Stimulated activated CD4-positive, alpha-beta T cell treated with anti-CD3 and anti-CD28 coated beads, Interleukin-2, amount 100 ng/mL, for 4 hours (primary cell): ENCODE measurements at places on chromosomes 16 and 17.
A peak's percentile ranks its signal among the peaks of the same experiment; 100 is the strongest.

- no peak for DNase-seq
These were observed 30.6 kb upstream of the KRT17 start for GRCh38 chr17:41654678-41655607.

- DNase-seq, result no peak
These were observed 142.5 kb downstream of the PARN start for GRCh38 chr16:14487579-14487978.

GRCh38 chr16:12188935-12189249 lies 212.4 kb downstream of the SNX29 start:
- DNase-seq, result no peak

GRCh38 chr16:4572715-4573114 lies 16.6 kb downstream of the C16orf96 start:
- no peak for DNase-seq

DNA sequence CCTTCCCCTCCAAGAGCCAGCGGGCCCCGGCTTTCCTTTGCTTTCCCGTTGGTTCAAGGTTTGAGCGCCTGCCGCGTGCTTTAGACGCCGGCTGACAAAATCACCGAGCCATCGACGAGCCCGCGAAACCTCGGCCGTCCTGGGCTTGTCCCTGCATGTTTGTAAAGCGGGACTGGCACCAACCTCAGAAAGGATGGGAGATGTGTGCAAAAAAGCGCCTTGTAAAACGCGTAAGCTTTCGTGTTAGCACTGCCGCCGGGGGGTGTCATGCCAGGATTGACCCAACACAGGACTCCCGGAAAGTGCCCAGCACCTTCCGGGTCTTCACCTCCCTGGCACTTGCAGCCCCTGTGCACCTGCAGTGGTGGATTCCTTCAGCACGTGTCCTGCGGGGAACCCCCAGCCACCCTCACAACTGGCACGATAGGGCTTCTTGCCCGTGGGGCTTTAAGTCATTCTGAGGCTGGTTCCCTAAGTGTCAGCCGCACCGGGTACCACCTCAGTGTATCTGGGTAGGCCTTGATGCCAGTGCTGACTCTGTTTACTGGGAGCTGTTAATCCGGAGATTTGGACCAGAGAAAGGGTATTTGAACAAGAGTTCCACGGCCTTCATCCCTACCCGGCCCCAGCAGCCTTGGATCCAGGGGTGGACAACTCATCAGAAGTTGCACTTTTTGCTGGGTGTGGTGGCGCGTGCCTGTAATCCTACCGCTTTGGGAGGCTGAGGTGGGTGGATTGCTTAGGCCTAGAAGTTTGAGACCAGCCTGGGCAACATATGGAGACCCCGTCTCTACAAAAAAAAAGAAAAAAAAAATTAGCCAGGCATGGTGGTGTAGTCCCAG lies 817 bp downstream of the NDUFAF8 start:
- peak; percentile 33 for DNase-seq

DNA sequence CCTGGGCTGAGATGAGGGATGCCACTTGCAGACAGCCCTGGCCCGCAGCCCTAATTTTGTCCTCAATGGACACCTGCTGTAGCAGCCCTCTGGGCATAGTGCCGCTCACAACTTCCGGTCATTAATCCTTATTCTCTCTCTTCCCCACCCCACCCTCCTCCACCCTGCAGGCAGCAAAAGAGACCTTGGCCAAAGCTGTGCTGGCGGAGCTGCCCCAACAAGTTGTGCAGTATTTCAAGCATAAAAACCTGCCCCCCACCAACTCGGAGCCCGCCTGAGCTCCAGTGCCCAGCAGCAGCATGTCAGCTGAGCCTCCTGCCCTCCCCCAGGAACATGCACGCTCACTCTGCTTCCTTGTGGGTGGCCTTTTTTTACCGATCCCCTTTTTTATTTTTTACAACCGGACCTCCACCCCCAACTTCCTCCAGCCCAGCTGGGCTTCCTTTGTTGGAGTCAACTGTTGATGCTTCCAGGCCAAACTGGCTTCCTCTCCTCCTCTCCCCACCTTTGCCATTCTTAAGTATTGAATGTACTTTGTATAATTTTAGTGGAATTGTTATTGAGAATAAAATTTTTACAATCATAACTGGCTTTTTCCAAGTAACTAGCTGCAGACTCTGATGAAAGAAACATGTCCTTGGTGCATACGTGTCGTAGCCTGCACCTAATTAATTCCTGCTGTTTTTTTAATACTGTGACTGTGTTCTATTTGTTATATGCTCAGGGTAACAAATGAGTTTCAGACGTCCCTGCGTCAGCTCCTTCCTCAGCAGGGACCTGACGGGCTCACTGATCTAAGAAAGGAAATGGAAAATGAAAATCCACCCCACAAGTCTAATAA lies 38.2 kb downstream of the PSME3IP1 start:
- no peak for DNase-seq

- DNase-seq, result no peak
These were observed 138.8 kb downstream of the MRM1 start for GRCh38 chr17:36740157-36740556.

- no peak for DNase-seq
These were observed 21.0 kb downstream of the RBFOX3 start for GRCh38 chr17:79589669-79590522.

GRCh38 chr17:1992541-1992940 lies 32.6 kb downstream of the RTN4RL1 start:
- DNase-seq, result no peak

- DNase-seq, result no peak
These were observed 6.2 kb downstream of the ZNF276 start for GRCh38 chr16:89727406-89728120.

GRCh38 chr17:65679165-65679845 lies 117.9 kb upstream of the AXIN2 start:
- DNase-seq, result no peak

DNA sequence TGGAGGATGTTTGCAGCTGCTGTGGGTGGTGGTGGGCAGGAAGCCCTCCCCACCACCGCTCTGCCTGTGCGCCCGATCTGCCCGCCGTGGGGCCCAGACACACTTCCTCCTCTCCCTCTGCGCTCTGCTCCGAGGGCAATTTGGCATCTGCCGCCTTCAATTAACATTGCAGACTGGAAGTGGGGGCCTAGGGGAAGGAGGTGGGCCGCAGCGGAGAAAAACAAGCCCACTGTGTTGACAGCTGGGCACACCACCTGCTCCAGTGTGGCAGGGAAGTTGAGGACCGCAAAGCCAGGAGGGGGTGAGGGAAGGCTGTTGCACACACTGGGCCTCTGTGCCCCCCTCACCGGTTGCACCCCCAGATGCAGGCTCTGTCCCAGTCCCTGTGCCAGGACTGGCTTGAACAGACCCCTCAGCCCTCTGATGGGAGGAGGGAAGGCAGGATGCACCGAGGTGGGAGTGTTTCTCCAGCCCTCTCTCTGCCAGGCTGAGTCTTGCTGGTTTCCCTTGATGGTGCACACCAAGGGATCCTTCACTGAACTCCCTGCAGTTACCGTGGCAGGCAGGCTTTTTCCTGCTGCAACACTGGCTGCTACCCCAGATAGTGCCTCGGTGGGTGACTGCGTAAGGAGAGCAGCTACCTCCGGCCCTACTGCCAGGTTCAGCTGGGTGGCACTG lies 72.8 kb upstream of the MED9 start:
- DNase-seq, result peak; percentile 24

DNA sequence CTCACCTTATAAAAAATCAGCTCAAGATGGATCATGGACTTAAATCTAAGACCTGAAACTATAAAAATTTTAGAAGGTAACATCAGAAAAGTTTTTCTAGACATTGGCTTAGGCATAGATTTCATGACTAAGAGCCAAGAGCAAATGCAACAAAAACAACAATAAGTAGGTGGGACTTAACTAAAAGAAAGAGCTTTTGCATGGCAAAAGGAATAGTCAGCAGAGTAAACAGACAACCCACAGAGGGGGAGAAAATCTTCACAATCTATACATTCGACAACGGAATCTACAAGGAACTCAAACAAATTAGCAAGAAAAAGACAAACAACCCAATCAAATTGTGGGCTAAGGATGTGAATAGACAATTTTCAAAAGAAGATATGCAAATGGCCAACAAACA lies 368.4 kb upstream of the KIF2B start:
- no peak for DNase-seq

- no peak for DNase-seq
These were observed 18.6 kb upstream of the CDH3 start for GRCh38 chr16:68626557-68626956.

DNA sequence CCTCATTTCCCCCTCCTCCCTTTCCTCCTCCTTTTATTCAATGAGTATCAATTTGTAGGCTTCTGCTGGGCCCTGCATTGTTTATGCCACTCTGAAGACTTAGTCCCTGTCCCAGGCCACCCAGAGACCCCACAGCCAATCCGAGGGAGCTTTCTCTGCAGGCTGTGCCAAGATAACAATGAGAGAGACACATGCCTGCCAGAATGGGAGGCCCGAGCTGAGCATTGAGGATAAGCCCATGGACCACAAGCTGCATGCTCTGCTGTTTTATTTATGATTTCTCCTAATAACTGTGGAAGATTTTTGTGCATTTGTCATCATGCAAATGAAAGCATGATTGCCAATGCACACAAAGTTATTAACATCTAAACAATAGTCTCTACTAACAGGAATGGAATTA lies 3.0 kb downstream of the RCVRN start:
- DNase-seq, result no peak

DNA sequence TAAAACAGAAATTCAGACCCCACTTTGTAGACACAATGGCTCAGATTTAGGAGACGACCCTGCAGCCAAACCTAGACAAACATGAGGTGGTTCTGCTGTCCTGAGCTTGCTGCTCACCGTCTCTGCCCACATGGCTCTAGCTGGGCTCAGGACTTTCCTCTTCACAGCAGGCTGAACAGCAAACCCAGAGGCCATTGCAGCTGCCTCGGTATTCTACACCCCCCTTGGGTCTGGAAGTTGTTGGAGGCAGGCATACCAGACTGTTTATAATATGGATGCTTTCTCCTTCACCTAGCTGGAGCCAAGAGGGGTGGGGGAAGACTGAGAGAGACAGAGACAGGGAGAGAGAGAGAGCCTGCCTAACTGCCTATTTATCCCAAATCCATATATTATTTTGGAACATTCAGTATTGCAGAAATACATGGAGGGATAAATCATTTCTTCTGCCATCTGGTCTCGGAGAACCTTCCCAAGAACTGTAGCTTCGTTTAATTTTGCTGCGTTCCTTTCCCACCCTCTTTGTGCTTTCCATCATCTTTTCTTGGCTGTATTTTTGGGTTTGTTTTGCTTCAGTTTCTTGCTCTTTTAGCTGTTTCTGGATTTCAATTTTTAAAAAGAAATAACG lies 628.2 kb upstream of the RBFOX1 start:
- DNase-seq, result no peak

- no peak for DNase-seq
These were observed 1091.0 kb downstream of the CDH8 start for GRCh38 chr16:60945225-60945624.

DNA sequence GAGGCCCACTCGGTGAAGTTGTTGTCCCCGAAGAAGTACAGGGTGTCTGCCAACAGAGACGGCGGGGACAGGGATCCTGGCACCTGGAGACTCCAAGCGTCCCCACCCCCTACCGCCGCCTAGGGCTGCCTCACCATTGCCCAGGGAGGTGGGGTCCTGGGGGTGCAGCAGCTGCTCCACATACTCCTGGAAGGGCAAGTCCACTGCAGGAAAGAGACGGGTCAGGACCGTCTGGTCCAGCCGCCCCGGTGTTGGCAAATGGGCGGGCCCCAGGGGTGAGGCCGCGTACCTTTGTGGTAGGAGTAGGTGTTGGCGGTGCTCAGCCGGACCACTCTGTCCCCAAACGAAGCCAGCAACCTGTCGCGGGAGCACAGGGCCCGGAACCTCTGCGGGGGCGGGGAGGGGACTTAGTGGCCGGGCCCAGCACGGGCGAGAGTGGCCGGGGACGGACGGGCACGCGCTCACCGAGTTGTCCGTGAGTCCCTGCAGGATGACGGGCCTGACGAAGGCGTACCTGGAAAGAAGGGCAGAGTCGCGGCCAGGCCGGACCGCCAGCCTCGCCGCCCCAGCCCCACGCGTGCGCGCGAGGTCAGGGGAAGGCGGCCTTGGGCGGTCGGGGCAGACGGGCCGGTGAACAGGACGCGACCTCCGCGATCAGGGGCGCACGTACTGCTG lies 601 bp downstream of the JMJD8 start:
- no peak for DNase-seq

GRCh38 chr16:34758835-34759234 lies 1299.4 kb downstream of the TP53TG3F start:
- DNase-seq, result no peak

DNA sequence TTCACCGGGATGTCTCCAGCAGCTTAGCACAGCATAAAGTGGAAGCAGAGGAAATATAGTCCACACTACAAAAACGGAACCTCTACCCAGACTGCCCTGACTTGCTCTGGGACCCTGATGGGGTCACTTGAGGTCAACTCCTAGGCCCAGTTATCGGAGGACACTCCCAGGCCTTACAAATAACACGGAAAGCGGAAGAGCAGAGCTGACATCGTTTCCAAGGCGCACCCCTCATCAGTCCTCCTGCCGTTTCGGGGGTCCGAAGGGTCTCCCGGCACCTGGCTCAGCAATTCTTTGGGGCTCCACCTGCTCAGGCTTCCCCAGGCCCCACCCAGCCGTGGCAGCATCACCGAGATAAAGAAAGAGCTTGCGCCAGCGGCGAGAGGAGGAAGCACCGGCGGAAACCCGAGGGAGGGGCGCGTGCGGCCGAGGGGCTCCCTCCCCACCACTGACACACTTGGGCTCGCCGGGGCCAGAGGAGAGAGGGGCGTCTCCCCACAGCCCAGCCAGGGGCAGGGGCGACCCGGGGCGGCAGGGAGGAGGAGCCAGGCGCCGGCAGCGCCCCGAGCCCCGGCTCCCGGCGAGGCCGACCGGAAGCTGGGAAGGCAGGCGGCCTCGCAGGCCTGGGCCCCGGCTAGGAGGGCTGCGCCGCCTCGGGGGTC lies 727 bp downstream of the CORO7 start:
- no peak for DNase-seq

DNA sequence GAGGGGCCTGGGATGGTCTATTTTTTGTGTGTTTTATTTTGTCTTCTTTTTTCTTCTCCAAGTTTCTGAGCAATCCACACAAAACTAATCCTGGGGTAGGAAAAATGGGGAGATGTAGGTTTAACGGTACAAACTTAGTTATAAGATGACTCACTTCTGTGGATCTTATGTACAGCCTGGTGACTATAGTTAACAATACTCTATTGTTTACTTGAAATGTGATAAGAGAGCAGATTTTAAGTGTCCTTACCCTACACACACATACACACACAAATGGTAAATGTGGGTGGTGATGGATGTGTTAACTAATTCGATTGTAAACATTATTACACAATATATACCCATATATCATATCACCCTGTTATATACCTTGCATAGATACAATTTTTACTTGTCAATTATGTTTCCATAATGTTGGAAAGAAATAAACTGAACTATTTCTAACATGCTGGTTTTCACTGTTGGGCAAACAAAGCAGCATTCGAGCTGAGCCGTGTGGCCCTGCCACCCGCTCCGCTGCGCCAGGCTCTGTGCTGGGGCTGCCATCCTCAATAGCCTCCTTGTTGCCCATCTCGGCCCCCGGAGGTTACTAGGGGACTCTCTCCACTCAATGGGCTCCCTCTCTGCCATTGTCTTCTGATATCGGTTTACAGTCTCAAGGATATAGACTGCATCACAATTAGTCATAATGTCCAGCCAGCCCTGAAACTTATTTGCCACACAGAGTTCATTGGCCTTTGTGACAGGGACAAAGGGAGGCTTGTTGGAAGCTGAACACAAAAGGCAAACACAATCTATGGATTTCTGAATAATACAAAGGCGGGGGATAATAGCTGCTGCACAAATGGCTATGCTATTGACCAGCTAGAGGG lies 380.3 kb upstream of the MAF start:
- no peak for DNase-seq
